ENCODE measurements at places on chromosomes 7 and 10. TPM values are rescaled to one million over a fixed set of nuclear protein-coding genes. Genes with fewer than 3 reads are reported as not detected.
A peak's percentile ranks its signal among the peaks of the same experiment; 100 is the strongest.

The MSMB gene
- total RNA-seq, result not detected

The FEZF1 gene
- not detected for total RNA-seq

The KAZALD1 gene
- total RNA-seq, result 9.2 TPM

DNA sequence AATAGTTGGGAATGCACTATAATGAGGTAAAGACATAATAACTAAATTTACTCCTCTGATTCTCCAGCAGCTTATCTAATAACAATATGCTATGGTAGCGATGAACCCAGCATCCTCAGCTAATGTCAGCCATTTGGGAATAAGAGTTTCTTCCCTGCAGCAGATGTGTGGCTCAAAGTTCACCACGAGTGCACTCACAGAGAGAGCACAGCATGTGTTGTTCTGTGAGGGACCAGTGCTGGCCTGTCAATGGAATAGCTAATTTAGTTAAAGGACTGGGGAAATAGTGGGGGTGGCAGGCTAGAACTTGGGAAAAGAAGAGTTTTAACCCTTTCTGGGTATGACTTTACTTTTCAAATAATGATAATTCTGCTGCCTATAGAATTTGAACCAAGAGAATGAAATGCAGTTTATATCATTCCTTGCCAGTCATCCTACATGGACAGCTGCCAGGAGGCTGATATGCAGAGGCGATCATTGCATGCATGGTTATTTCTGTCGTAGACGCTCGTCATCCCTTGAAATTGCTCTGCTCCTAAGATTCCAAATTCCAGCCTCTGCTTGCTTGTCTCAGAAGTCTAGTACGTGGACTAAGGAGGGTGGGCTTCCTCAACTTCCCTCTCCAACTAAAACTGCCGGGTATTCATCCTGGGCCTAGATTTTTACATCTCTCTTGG is 355.6 kb downstream of the RNLS start:
- peak overlapping the region; percentile 60 for H3K27ac ChIP-seq
- H3K4me1 ChIP-seq, result no peaks in the 10 kb centered on the region
- no peak overlapping the region for H3K4me3 ChIP-seq
- H3K27me3 ChIP-seq, result no peaks in the 10 kb centered on the region

GRCh38 chr10:130394832-130395231 is 258.6 kb downstream of the GLRX3 start:
- H3K27me3 ChIP-seq, result no peaks in the 10 kb centered on the region
- no peak overlapping the region for H3K27ac ChIP-seq
- H3K4me1 ChIP-seq, result no peaks in the 10 kb centered on the region
- H3K36me3 ChIP-seq, result no peaks in the 10 kb centered on the region

The NOM1 gene
- 10.9 TPM for total RNA-seq

DNA sequence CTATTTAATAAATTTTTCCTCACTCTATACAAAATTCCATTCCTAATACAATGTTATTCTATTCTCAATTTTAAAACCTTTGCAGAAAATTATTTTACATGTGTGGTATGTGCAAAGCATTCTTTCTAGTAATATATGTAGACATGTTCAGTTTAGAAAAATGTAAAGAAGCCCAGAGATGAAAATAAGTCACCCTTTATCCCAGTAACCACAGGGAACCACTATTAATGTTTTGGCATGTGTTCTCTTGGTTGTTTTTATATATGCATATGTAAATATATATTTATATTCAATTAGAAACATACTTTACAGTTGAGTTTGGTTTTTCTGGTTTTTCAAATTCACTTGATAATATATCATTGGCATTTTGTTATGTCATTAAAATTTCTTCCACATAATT is 14.8 kb upstream of the GLCCI1 start:
- no peak for DNase-seq
- H3K27ac ChIP-seq, result no peak overlapping the region
- H3K4me1 ChIP-seq, result no peaks in the 10 kb centered on the region
- no peak overlapping the region for H3K4me3 ChIP-seq

DNA sequence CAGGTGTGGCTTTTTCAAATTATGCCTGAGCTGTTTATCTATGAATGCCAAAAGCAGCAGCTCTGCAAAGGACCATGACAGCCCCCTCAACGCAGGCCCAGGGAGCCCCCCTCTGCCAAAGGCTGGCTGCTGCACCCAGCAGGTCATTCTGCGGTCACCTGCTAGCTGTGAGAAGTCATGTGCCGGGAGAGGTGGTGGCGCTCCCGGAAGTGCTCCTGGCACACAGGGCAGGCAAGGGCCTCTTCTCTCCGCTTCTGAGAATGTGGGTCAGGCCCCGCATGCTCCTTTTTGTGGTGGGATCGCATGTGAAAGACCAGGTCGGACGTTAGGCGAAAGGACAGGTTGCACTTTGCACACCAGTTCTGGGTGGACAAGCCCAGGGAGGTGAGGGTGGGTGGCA is 16.4 kb downstream of the ZNF488 start:
- no peaks in the 10 kb centered on the region for H3K36me3 ChIP-seq
- H3K4me1 ChIP-seq, result no peaks in the 10 kb centered on the region
- no peak for DNase-seq
- no peak overlapping the region for H3K4me3 ChIP-seq
- H3K27me3 ChIP-seq, result no peaks in the 10 kb centered on the region

DNA sequence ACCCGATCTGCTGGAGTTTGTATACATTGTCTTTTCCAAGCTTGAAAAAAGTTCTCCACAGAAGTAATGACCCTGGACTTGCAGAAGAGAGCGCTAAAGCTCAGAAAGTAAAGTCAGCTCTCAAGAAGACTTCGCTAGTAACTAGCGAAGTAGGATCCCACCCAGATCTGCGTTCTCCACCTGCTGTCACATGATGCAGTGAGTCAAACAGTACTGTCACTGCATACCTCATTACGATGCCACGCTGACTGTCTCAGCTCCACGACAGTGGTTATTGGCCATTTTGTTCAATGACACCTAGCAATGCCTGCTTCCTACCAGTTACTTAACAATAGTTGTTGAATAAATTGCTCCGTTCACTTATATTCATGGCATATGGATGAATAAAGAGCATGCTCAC is 29.7 kb upstream of the SEC61G start:
- H3K27me3 ChIP-seq, result no peaks in the 10 kb centered on the region
- H3K36me3 ChIP-seq, result no peaks in the 10 kb centered on the region
- no peak overlapping the region for H3K27ac ChIP-seq
- H3K4me3 ChIP-seq, result no peak overlapping the region
- peaks cover 7% of the 10 kb centered on the region for H3K4me1 ChIP-seq
- DNase-seq, result no peak

GRCh38 chr10:61173450-61173849 is 229.5 kb upstream of the RHOBTB1 start:
- DNase-seq, result no peak
- no peak overlapping the region for H3K27ac ChIP-seq
- no peaks in the 10 kb centered on the region for H3K36me3 ChIP-seq
- no peak overlapping the region for H3K4me3 ChIP-seq

The PILRB gene
- 15.1 TPM for total RNA-seq

GRCh38 chr10:112288486-112288885 is 5.3 kb downstream of the TECTB start:
- H3K4me1 ChIP-seq, result peaks cover 6% of the 10 kb centered on the region
- H3K36me3 ChIP-seq, result no peaks in the 10 kb centered on the region
- DNase-seq, result no peak
- no peak overlapping the region for H3K4me3 ChIP-seq

The SPACDR gene
- 0.27 TPM for total RNA-seq

The PODXL gene
- 62.7 TPM for total RNA-seq

DNA sequence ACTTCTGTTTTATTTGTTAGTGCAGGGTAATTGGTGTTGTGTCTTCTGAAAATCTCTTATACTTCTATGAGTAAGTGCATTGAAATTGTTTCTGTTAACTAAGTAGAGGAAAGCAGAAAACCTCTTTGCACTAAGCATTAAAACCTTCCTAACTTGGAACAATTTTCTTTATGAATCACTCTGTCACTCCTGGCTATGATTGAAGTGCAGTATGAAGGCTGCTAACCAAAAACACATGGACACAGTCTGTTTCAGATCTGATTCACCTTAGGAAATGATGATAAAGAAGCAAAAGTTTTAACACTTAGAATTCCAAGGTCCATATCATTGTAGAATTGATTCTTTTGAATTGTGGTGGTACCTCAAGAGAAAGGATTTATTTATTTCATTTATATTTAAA is 41.9 kb downstream of the MET start:
- no peak for DNase-seq
- no peaks in the 10 kb centered on the region for H3K4me1 ChIP-seq
- no peak overlapping the region for H3K4me3 ChIP-seq
- no peaks in the 10 kb centered on the region for H3K36me3 ChIP-seq
- no peak overlapping the region for H3K27ac ChIP-seq

DNA sequence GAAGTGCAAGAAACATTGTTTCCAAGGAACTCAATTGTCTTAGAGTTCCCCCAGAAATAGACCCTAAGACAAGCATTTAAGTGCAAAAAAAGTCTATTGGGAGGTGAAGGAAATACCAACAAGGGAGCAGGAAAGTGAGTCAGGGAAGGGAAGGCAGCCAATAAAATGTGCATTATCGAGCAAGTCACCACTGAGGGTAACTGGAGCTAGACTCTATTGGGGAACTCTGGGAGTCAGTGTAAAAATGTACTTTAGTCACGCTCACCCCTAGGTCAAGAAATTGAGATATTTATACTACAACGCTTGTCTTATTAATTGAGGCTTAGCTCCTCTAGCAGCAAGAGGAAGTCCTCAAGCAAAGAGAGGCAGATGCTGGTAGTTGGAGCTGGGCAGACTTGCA is 137.7 kb downstream of the RTKN2 start:
- no peaks in the 10 kb centered on the region for H3K36me3 ChIP-seq
- no peak overlapping the region for H3K4me3 ChIP-seq
- no peaks in the 10 kb centered on the region for H3K27me3 ChIP-seq
- H3K4me1 ChIP-seq, result no peaks in the 10 kb centered on the region

DNA sequence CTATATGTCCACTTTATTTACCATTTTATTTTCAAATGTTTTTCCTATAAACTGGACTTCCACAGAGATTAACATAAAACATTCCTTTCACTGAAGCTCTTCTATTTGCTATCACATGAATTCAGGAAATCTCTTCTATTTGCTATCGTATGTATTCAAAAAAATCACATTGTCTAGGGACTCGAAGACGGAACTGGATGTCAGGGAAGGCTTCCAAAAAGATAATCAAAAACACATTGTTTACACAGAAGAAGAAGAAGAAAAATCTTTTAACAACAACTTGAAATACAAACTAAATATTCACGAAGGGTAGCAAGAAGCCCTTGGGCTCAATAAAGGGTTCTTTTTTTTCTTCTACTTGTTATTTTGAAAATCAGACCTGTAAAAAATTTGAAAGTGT is 426.1 kb upstream of the LRRN3 start:
- no peaks in the 10 kb centered on the region for H3K4me1 ChIP-seq
- DNase-seq, result no peak
- no peaks in the 10 kb centered on the region for H3K36me3 ChIP-seq
- no peaks in the 10 kb centered on the region for H3K27me3 ChIP-seq
- H3K27ac ChIP-seq, result no peak overlapping the region

DNA sequence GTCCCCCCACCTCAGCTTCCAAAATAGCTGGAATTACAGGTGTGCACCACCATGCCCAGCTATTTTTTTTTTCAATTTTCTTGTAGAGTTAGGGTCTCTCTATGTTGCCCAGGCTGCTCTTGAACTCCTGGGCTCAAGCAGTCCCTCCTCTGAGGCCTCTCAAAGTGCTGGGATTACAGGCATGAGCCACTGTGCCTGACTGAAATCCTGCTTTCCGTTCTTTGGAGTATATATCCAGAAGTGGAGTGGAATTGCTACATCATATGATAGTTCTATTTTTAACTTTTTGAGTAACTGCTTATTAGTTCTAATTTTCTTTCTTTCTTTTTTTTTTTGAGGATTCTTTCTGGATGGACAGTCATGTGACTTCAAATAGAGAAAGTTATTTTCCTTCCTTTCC is 62.9 kb upstream of the ZMIZ2 start:
- H3K4me3 ChIP-seq, result no peak overlapping the region
- no peak for DNase-seq
- peaks cover 64% of the 10 kb centered on the region for H3K36me3 ChIP-seq

The PLXNA4 gene
- total RNA-seq, result 12.5 TPM

DNA sequence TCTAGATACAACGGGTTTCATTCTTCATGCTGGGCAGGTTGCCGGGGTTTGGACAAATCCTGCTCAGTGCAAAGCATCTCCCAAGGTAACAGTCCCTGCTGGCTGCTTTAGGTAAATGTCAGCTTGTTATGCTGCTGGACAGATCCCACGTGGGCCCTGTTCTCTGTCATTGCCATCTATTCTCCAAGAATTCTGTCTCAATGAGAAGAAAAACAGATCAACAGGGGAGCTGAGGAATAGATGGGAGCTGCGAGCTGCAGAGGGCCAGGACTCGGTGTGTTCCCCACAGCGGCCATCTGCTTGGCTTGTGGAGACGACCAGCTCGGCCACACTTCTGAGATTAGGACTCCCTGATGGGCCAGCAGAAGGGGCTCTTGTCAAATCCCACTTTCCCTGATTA is 235.2 kb downstream of the DPP6 start:
- no peak for DNase-seq
- H3K36me3 ChIP-seq, result no peaks in the 10 kb centered on the region
- H3K27me3 ChIP-seq, result no peaks in the 10 kb centered on the region
- no peak overlapping the region for H3K27ac ChIP-seq
- H3K4me1 ChIP-seq, result no peaks in the 10 kb centered on the region

The HOXA7 gene
- 0.29 TPM for total RNA-seq

The LLCFC1 gene
- not detected for total RNA-seq

DNA sequence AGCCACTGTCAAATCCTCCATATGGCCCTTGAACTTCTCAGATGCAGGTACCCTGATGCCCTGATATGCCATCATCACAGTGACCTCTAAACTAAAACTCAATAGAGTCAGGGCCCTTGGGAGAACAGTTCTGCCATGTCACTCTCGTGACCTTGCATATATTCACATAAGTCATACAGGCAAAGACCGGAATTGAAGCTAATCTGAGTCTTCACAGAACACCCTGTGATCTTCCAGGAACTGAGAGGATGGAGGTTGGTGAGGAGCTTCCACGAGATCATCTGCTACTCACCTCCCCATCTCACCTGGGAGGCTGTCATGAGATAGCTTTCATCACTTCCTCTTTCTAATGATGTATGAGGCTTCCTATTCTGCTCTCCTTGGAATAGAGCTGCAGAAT is 228.7 kb upstream of the CCDC6 start:
- no peaks in the 10 kb centered on the region for H3K4me1 ChIP-seq
- H3K4me3 ChIP-seq, result no peak overlapping the region
- H3K27me3 ChIP-seq, result no peaks in the 10 kb centered on the region
- no peak overlapping the region for H3K27ac ChIP-seq
- H3K36me3 ChIP-seq, result no peaks in the 10 kb centered on the region

GRCh38 chr7:150923196-150923595 is 54.9 kb downstream of the KCNH2 start:
- H3K4me3 ChIP-seq, result no peak overlapping the region
- no peak overlapping the region for H3K27ac ChIP-seq
- no peak for DNase-seq

All from heart left ventricle (tissue), 16 donors.